ENCODE measurements at places on chromosomes 1 and 21.

DNA sequence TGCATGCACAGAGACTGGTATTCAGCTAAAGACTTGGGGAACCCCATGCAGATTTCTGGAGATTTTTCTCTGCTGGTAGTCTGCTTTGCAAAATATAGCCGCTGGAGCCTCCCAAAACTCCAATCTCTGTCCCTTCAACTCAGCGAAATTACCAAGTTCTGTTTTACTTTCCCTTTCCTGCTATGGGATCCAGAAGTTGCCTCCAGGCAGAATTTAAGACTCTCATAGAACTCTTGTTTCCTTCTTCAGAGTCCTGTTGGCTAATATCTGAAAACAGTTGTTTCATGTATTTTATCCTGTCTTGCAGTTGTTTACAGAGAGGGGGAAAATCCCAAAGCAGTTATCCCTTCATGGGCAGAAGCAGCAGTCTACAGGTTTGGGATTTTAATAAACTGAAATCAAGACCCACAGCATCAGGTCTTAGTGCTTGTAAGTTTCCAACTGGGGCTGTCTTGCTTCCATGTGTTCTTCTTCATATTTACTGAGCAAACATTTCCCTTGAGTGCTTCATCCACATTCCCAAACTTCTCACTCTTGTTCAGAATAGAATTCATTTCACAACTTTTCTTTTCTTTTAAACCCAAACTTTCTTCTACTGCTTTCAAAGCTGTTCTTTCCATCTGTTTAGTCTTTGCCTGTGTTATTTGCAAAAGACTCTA, 221.3 kb upstream of the DMRTA2 start:
- DNase-seq: no peak

- DNase-seq: no peak
Measured at GRCh38 chr1:232662910-232663309, 33.0 kb upstream of the SIPA1L2 start.

GRCh38 chr1:87515781-87516180, 187.1 kb downstream of the LMO4 start:
- no peak for DNase-seq

DNA sequence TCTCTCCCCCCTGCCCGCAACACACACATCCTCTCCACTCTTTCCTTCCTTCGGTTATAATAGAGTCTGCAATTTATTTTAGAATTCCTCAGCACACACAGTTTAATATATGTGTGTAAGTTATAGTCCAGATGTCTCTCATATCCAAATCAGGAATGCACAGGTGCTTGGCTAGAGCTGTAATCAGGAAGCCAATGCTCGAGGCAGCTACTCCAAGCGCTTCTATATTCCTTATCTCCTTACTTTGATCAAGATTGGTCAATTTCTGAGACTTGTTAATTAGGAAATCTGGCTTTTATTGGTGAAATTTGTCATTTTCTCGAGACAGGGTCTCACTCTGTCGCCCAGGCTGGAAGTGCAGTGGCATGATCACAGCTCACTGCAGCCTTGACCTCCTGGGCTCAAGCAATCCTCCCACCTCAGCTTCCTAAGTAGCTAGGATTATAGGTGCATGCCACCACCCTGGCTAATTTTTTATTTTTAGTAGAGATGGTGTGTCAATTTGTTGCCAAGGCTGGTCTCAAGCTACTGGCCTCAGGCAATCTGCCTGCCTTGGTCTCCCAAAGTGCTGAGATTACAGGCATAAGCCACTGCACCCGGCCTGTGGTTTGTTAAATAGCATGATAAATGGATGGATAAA, 27.7 kb downstream of the RPL5 start:
- no peak for DNase-seq

DNA sequence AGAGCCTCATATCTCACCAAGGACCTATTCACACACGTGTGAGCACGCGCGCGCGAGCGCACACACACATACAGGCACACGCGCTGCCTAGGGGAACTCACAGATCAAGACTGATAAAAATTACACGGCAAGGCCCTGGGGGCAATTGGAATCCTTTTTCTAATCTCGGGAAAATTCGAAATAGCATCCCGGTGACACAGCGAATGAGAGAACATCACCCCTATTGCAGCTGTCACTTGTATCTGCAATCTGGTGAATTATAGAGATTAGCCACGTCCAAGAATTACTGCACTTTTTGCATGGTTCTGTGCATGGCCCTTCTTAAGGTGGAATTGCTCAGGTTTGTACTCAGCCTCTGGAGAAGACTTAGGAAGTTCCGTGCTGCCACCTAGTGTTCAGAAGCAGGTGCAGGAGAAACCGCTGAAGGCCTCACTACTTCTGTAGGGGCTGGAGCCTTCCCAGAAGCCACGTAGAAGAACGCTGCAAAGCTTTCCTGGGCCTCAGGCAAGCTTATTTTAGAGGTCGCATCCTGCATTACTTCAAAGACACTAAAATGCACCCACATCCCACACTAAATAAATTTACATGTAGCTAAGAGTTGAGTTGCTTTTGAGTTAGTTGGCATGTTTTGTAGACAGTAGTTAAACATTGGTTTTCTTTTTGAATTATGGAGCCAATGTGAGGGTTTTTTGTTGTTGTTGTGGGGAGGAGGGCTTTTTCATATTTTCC, 229.2 kb upstream of the CAMK1G start:
- DNase-seq: no peak

GRCh38 chr1:55679971-55680370, 464.8 kb upstream of the USP24 start:
- DNase-seq: no peak

GRCh38 chr1:98969798-98970490, 34.7 kb downstream of the PLPPR5 start:
- no peak for DNase-seq

- no peak for DNase-seq
Measured at GRCh38 chr1:62373221-62373620, 54.0 kb upstream of the KANK4 start.

DNA sequence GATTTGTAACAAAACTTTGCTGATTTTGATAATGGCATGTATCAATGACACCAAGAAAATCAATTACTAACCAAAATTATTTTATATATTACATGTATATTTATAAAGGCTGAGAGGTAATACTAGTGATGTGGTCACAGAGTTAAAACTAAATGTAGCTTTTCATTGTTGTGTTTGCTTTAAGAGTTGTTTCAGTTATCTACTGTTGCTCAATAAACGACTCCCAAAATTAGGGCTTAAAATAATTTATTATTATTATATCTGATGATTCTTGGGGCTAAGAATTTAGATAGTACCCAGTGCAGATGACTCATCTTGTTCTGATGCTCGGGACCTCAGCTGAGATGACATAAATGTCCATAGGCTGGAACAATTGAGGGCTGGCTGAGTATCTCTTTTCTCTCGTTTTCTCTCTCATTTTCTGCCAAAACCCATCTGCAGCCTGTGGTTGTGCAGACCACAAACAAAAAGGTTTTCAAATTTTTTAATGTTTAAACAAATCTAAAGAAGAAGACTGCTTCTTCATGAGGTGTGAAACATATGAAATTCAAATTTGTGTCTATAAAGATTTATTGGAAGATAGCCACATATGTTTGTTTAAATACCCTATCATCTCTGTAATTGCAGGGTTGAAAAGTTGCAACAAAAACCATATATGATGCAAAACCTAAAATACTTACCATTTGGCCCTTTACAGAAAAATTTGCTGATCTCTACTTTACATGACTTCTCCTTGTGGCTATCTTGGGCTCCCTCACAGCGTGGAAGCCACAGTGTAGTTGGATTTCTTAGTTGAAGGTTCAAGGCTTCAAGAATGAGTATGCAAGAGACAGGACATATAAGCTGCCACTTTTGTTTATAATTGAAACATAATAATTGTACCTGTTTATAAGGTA, 14.8 kb upstream of the PTPRC start:
- DNase-seq: no peak

GRCh38 chr1:40593449-40594186, 62.2 kb downstream of the ZNF684 start:
- no peak for DNase-seq

DNA sequence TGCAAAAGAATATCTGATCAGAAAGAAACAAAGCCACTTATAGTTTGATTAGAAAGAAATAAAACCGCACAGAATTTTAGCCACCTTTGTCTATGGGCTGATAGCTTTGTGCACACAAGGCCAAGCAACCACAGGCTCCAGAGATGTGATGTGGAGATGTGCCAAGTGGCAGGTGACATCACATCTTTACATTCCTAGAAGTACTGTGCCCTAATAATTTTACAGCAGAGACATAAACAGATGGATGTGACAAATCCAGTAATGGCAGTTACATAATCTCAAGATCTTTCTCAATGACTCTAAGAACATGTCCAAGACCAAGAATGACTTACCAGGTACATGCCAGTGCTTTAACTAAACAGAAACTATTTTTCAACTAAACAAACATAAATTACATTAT, 159.5 kb downstream of the LTN1 start:
- no peak for DNase-seq

GRCh38 chr1:108848806-108849205, 8.1 kb downstream of the AKNAD1 start:
- no peak for DNase-seq

DNA sequence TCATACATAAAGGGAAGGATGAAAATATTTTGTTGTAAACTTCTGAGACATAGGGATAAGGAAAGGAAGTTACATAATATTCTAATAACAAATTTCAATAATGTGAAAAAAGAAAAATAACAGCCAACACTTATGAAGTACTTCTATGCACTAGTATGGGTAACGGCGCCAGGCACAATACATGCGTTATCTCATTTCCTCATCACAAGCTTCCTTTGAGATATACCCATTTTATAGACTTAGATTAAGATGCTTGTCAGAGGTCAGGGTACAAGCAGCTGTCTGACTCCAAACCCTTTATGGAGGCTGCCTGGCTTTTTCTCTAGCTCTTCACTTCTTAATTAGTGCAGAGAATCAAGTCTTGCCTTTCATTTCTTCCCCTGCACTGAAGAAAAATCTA, 41.3 kb downstream of the TCP10L start:
- no peak for DNase-seq

DNA sequence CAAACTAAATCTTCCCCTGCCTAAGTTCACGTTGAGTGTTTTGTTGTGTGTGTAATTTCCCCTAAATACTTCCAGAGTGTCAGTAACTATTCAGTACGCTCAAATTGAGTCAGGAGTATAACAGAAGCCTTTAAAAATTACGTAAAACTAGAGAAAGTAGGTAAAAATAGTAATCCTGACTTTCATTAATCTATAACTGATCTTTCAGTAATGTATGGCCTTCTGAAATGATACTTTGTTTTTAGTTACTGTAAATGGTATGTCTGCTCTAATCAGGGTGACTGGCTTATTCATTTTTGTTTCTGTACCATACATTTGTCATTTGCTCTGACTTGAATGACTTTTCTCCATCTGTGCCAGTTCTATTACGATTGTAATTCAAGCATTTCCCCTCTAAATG, 29.4 kb downstream of the MIER1 start:
- no peak for DNase-seq

- no peak for DNase-seq
Measured at GRCh38 chr1:227218870-227219573, 99.3 kb downstream of the CDC42BPA start.

DNA sequence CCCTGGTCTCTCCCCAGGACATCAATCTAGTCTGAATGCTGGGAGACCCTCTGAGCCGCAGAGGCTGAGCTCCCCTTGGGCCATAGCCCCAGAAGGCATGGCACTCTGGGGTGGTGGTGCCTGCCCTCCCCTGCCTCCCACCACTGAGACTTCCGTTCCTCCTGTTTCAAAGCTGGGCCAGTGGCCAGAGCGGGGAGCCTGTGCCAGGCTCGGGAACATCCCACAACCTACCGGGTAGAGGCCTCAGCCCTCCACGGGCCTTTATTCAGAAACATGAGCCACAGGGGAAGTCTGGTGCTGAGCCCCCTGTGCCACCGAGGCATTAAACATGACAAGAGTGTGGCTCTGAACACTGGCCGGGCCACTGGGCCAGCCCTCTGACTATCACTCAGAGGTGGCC, 8.1 kb downstream of the CCDC24 start:
- DNase-seq: no peak

GRCh38 chr1:23567629-23567995, 8.3 kb upstream of the ID3 start:
- DNase-seq: no peak

DNA sequence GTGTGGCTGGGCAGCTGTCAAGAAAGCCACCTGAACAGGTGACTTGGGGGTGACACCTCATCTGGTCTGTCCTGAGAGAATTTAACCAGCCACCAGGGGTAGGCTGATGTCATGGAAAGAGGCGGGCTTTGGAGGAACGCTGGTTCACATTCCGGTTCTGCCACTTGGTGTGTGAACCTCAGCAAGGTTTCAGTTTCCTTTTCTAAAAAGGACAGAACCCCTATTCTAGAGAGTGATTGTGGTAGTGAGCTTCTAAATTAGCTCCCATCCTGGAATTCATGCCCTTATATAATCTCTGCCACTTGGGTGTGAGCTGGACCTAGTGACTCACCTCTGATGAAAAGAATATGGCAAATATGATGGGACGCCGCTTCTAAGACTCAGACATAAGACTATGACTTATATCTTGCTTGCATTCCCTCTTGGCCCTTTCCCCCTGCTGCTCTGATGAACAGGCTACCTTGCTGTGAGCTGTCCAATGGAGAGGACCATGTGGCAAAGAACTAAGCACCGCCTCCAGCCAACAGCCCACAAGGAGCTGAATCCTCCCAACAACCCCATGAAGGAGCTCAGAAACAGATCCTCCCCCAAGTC, 332.1 kb downstream of the RRAGC start:
- DNase-seq: no peak

- DNase-seq: no peak
Measured at GRCh38 chr1:184025242-184025675, 12.3 kb downstream of the COLGALT2 start.

- no peak for DNase-seq
Measured at GRCh38 chr1:8425150-8425780, 107.4 kb downstream of the SLC45A1 start.

DNA sequence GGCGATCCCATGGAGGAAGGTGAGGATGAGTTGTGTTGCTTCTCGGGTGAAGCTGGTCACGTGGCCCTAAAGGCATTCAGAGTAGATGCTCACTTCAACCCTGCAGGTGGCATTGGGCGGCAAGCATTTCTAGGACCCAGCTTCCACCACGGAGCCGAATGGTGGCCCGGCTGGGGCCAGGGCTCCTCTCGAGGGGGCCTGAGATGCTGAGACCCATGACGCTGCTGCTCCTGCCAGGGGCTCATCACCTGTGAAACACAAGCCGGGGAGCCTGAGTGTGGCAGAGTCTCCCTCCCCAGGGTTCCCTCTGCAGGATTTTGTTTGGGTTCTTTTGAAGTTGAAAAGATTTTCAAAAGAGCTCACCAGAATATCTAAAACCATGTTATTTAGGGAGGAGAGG, 41.2 kb downstream of the ABCG1 start:
- DNase-seq: no peak

- DNase-seq: no peak
Measured at GRCh38 chr1:159646687-159647086, 59.1 kb downstream of the APCS start.

Data from cortex of kidney (tissue), 1 donor.